ENCODE measurements at places on chromosomes 1 and 21.

- DNase-seq, result no peak
Observed at GRCh38 chr1:146010126-146010738, 11.3 kb downstream of the HJV start.

- no peak for DNase-seq
Observed at GRCh38 chr21:46562964-46563607, 41.8 kb downstream of the S100B start.

- DNase-seq, result no peak
Observed at GRCh38 chr1:230307213-230307612, 118.9 kb downstream of the PGBD5 start.

DNA sequence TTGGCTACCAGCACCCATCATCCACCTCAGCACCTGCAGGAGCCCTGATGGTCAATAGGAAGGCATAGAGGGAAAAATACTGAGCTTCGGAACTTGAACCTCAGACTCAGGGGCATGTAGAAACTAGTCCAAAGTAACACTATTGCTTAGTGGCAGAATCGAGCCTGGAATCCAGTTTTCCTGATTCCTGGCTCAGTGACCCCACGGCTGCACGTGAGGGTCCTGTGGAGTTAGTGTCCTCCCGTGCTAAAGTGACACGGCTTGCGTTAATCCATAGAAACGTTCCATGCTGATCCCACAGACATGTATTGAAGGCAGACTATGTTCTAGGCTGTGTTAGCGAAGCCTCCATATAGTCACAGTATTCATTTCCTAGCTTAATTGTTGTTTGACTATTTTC, 747.0 kb upstream of the TPTE start:
- DNase-seq, result no peak

DNA sequence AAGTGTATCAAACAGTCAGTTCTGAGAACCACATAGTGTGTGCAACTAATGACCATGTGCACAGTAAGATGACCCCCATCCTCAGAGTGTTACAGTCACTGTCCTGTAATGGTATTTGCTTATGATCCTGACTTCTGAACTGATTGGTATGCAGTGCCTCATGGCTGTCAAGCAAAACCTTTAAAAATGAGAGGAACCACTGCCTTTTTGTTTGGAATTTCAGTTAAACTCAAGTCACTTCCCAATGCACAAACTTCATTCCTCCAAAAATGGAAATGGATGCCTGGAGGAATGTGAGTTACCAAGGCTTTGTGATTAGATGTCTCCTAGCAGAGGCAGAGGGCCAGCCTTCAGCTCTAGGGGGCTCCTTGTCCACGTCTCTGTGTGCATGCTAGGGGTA, 10.5 kb downstream of the C1orf198 start:
- DNase-seq, result no peak

GRCh38 chr1:147168626-147169058, 3.6 kb downstream of the PRKAB2 start:
- no peak for DNase-seq
